ENCODE measurements at places on chromosomes 7 and 10.

DNA sequence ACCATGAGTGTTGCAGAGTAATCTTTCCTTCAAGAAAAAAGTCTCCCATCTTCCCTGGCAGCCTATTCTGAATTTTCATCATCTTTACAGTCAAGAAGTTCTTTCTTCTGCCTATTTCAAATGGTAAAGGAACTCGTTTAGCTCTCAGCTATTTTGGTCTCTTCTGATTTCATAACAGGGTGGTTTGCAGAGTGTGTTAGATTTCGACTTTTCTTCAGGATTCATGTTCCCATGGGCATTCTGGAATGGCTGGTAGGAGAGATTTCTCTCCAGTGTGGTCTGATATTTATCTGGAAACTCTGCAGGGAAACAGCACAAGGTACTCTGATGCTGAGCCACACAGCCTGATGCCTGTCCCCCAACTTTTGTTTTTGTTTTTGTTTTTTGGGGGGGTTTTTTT lies 111.1 kb upstream of the FAM171A1 start:
- no peak for DNase-seq

DNA sequence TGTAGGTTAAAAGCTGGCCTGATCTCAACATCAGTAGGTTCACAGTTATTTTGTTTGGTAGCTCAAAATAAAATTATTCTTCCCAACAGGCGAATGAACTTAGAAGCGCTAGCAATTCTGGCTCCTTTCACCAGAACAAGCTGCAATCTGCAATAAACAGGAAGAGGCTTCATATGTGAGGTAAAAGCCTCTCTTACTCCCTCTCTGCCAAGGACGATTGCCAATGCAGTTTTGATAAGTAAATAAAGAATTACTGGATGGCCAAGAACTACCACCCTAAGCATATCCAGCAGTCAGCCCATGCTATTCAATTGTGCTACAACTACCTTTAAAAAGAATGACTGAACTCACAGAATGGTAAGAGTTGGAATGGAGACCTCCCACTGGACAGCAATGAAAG lies 150.0 kb upstream of the LAMB4 start:
- DNase-seq = peak; percentile 59

DNA sequence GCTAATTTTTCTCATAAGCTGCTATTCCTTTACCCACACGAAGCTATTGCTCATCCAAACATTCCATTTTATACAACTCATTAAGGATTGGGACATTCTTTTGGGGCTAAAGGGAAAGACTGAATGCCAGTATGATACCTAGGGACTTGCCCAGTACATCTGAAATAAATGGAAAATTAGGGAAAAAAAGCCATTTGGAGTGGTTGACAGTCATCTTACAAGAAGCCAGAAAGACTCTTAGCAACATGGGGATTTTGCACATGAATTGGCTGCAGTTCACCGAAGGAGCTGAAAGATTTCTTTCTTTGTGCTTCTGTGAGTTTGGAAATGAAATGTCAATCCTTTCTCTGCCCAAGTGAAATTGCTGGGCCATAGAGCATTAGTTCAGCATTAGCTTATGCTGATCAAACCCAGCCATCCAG lies 43.3 kb upstream of the MTURN start:
- no peak for DNase-seq

DNA sequence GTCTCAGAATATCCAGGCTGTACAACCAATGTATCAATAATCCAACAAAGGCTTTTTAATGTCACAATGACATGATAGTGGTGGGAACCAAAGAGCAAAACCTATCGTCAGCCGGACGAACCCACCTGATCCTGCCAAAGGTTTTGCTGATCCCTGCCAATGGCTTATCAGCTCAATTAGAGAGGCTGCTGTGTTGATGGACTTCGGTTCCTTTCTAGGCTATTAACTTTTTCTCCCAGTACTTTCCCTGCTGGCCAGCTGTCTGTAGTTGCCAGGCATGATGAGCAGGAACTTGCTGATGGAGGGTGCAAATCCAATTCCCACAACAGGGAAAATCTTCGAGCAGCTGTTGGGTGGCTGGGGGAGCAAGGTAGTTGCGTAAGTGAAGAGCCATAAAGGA lies 2.4 kb downstream of the LMOD2 start:
- no peak for DNase-seq

GRCh38 chr10:60315311-60315710 lies 74.4 kb downstream of the ANK3 start:
- no peak for DNase-seq

DNA sequence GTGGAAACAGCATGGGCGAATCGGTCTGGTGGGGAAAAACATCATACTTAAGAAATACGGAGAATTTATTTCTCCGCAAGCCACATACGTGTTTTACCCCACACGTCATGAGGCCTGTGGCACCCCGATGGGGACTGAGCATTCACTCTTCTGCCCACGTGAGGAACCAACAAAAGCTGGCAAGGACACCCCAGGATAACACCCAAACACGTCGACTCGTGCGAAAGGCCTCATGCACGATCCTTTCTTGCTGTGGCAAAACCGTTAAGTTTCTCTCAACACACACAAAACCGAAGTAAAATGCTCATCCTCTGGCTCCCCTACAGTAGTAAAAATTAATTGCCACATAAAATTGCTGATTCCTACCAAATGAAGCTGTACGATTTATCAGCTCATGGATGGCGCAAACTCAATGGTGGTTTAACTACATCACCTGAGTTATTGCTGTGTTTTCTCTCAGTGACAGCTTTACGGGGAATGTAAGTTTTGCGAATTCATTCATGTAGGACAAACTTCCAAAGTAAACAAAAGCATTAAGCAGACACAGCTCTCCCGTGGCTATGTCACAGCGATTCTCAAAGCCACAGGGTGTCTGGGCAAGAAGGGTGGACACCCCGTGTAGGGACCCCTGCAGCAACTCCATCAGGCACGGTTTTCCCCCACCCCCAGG lies 97.0 kb downstream of the CTBP2 start:
- DNase-seq = no peak

GRCh38 chr7:157684909-157685429 lies 348.2 kb downstream of the DNAJB6 start:
- DNase-seq = no peak

GRCh38 chr10:117350909-117351308 lies 24.3 kb downstream of the PDZD8 start:
- DNase-seq = no peak

DNA sequence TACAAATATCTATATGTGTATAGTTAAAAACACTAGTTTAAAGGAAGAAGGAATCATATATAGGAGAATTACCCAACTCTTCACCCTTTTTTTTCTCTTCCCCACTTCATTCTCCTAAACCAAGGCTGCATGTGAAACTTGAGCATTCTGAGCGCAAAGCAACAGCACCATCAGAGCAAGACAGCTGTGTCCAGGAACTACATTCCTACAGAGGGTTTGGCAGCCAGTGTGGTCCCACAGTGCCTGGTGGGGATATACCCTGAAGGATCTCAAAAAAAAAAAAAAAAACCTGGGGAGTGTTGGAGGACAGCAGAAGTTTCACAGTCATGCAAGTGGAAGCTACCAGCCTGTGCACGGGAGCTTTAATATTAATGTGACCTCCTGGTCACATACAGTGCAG lies 310.4 kb downstream of the CTNNA3 start:
- no peak for DNase-seq

DNA sequence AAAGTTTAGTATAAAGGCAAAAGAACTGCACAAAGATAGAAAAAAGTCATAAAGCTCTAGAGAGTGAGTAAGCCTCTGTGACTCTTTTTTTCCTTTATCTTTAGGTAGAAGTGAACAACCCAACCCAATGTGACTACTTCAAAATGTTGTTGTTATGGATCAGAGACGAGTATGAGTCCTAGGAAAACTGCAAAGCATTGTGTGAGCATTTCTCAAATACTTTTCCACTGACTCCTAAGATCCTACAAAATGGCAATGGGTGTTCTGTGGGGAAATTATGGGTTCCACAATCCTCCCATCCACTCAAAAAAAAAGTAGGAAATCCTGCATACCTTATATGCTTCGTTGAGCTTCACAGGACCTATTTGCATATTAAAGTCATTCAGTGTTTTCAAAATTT lies 177.1 kb downstream of the DGKI start:
- DNase-seq = no peak

DNA sequence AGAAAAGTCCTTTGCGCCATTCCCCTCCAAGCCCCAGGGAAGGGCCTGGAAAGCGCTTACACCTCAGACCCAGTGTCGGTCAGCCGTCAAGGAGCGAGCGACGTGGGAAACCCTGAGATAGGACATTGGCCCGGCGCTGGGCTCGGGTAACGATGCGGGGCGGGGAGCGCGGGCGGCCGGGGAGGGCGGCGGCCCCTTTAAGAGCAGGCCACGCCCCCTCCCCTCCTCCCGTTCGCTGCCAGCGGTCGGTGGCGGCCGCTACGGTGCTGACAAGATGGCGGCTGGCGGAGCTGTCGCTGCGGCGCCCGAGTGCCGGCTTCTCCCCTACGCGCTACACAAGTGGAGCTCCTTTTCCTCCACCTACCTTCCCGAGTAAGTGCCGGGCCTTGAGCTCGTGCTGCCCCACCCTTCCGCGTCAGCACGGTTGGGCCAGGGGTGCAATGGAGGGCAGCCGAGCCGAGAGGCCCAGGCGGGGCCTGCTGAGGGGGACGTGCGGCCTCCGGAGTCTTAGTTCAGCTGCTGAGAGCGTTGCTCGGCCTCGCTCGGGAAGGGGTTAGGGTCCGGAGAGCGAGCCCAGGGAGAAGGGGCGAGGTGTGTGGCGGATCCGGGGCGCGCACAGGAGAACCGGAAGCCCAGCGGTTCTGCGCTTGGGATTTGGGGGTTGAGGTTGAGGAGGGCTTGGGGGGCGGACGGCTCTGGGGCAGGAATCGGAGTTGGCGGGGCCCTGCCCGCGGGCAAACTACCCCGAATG lies at the start of gene MKLN1:
MKLN1 (plus strand) TSS at position 251 of the 751 bp plus-strand sequence; CDS start at position 275, 24 bp downstream.
- DNase-seq = peak; percentile 91

DNA sequence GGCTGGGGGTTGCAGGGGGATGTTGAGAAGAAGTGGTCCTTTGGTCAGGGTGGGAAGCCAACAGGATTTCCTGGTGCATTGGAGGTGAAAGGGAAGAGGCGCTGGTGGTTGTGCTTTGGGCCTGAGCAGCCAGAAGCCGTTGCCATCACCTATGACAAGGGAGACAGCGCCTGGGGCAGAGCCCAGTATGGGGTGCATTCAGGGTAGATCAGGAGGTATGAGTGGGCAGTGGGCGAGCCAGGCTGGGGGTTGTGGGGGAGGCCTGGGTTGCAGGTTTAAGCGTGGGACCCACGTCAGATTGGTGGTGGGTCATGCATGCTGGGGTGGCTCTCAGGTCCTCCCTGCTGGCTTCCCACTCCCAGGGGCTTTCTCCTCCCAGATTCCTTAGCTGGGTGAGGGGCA lies 6.3 kb upstream of the PILRB start:
- DNase-seq = no peak
